ENCODE measurements at places on chromosomes 6 and 20. TPM values are rescaled to one million over a fixed set of nuclear protein-coding genes. Genes with fewer than 3 reads are reported as not detected.

- no peak overlapping the region for H3K27ac ChIP-seq
- no peak for DNase-seq
Measured at GRCh38 chr6:6474170-6474920, 114.2 kb upstream of the LY86 start.

The LGSN gene
- total RNA-seq, result not detected

GRCh38 chr6:145502416-145502815 lies 232.9 kb downstream of the EPM2A start:
- no peaks in the 10 kb centered on the region for H3K4me1 ChIP-seq
- no peak for DNase-seq
- H3K36me3 ChIP-seq, result no peaks in the 10 kb centered on the region
- no peaks in the 10 kb centered on the region for H3K27me3 ChIP-seq
- no peak overlapping the region for H3K4me3 ChIP-seq

DNA sequence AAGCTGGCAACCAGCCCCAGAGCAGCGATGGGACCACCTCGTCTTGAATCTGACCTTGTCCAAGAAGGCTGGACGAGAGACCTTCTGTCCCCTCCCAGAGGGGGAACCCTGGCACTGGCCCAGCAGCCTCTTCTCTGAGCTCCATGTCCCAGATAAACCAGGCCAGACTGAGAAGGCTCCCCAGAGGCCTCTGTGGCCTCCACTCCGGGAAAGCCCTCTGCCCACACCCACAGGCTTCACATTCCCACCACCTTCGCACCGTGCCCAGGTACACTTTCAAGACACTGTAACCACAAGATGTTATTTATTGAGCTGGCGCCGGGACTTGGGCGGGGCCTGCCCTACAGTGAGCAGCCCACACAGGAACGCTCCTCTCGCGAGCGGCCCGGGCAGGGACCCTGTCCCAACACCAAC lies 33.2 kb downstream of the ADA start:
- no peak overlapping the region for H3K4me3 ChIP-seq
- no peaks in the 10 kb centered on the region for H3K4me1 ChIP-seq
- H3K27me3 ChIP-seq, result no peaks in the 10 kb centered on the region
- H3K36me3 ChIP-seq, result peaks cover 49% of the 10 kb centered on the region
- DNase-seq, result no peak

DNA sequence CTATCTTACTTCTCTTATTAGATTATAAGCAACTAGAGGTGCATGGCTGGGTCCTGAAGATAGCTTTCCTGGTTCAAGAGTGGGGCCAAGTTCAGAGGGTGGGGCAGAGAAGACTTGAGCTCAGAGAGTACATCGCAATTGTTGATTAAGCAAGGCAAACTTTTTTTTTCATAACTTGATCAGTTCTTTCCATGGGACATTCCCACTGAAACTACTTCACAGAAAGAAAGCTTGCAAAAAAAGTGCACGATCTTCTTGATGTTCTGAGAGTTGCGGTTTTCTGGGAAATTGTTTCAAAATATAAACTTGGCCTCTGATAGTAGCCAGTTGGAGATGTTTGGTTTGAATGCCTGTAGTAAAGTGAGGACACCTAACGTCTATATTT lies 100.9 kb downstream of the ZDHHC14 start:
- no peak overlapping the region for H3K27ac ChIP-seq
- no peaks in the 10 kb centered on the region for H3K36me3 ChIP-seq
- DNase-seq, result no peak
- no peaks in the 10 kb centered on the region for H3K27me3 ChIP-seq
- no peak overlapping the region for H3K4me3 ChIP-seq

GRCh38 chr6:37137201-37138090 lies 32.5 kb upstream of the PIM1 start:
- H3K36me3 ChIP-seq, result no peaks in the 10 kb centered on the region
- peak; percentile 99 for DNase-seq
- peak overlapping the region; percentile 85 for H3K27ac ChIP-seq
- H3K27me3 ChIP-seq, result no peaks in the 10 kb centered on the region
- peaks cover 47% of the 10 kb centered on the region for H3K4me1 ChIP-seq

GRCh38 chr6:46039646-46040045 lies 24.0 kb upstream of the CLIC5 start:
- H3K4me1 ChIP-seq, result no peaks in the 10 kb centered on the region
- no peaks in the 10 kb centered on the region for H3K27me3 ChIP-seq
- H3K36me3 ChIP-seq, result no peaks in the 10 kb centered on the region

GRCh38 chr6:89412071-89413005 lies at the start of gene RRAGD:
Gene RRAGD (minus strand): TSS chr6:89412273. CDS start chr6:89411993, 280 bp downstream.
- no peaks in the 10 kb centered on the region for H3K4me1 ChIP-seq
- peak within 1 kb of the TSS; percentile 33 for H3K4me3 ChIP-seq
- no peaks in the 10 kb centered on the region for H3K36me3 ChIP-seq
- DNase-seq, result no peak
- H3K27ac ChIP-seq, result no peak within 1 kb of the TSS

DNA sequence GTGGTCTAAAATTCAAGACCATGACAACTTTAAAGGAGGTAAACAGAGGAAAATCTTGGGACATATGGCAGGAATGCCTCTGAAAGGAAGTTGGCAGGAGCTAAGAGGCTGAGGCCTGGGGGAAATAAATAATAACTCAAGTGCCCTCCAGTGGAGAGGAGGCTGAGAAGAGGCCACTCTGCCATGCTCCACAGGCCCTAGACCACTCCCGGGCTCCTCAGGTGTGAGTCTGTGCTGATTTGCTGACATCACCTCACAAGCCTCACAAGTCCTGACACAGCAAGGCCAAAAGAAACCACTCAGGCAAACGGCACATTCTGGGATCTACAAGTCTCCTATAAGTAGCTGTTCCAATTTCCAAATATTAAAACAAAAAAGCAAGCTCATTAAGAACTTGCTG lies 91.0 kb upstream of the RIPOR2 start:
- no peaks in the 10 kb centered on the region for H3K27me3 ChIP-seq
- H3K4me1 ChIP-seq, result no peaks in the 10 kb centered on the region
- no peaks in the 10 kb centered on the region for H3K36me3 ChIP-seq
- no peak overlapping the region for H3K27ac ChIP-seq

GRCh38 chr6:40526036-40526435 lies 61.1 kb downstream of the LRFN2 start:
- DNase-seq, result no peak
- H3K27ac ChIP-seq, result no peak overlapping the region
- H3K36me3 ChIP-seq, result no peaks in the 10 kb centered on the region
- H3K27me3 ChIP-seq, result no peaks in the 10 kb centered on the region

The ORC3 gene
- 33.1 TPM for total RNA-seq
